ENCODE measurements at places on chromosomes 5 and 9.

DNA sequence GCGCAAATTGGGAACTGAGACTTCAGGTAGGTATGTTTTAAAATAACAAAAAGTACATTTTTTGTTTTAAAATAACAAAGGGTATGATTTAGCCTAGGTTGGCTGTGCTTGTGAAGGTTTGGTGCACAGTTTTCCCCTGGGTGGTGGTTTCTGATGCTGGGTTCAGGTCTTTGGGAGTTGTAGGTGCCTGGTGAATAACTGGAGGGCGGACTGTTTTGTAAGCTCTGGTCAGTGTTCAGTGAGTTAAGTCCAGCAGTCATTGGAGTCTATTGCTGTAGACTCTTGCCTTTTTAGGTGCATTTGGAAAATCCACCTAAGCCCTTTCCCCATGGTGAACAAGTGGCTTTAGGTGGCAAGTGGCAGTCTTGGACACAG is 43.9 kb downstream of the RAI14 start:
- DNase-seq = no peak

DNA sequence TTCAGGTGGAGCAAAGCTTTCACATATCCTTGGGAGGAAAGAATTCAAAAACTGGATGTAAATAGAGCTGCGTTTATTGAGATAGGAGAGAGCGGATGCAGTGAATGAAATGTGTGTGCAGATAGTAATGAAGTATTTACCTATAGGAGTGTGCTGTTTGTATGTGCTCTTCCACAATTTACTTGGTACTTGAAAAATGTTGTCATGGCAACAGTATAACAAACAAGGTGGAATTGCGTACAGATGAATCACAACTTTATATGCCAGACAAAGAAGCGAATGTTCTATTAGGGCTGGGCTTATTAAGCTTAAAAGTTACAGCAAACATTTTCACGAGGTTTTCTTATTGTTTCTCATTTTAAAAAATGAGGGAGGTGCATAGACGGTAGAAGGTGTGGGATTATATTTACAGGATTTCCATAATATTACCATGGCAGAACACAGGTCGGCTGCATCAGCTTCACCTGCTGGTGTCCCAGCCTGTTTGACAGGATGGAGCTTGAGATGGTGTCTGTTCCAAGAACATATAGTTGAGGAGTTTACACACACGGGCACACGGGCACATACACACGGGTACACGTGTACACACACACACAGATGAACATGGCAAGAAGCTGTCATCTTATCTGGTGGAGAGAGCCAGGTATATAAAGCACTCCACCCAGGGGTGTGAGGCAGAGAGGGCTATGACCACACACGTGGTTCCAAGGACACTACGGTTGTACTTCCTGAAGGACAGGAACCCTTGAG is 155.7 kb downstream of the RMI1 start:
- DNase-seq = no peak

- DNase-seq = no peak
Measured at GRCh38 chr5:17178373-17178675, 39.1 kb upstream of the BASP1 start.

DNA sequence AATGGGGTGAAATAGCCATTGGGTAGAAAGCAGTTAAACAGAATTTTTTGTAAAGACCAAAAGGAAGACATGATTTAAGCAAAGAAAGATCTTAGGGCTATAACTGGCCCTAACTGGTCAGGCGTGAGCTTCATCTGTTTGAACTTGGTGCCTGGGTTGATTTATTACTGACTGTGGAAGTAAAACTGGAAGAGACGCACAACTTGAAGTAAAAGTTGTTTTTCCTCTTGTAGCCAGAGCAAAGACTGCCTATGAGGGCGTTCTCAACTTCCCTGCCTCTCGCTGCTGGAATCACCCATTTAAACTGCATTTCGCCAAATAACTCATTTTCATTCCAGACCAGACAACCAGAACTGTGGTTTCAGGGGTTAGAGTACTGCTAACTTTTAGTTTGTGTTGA is 1.5 kb downstream of the THBS4 start:
- no peak for DNase-seq

DNA sequence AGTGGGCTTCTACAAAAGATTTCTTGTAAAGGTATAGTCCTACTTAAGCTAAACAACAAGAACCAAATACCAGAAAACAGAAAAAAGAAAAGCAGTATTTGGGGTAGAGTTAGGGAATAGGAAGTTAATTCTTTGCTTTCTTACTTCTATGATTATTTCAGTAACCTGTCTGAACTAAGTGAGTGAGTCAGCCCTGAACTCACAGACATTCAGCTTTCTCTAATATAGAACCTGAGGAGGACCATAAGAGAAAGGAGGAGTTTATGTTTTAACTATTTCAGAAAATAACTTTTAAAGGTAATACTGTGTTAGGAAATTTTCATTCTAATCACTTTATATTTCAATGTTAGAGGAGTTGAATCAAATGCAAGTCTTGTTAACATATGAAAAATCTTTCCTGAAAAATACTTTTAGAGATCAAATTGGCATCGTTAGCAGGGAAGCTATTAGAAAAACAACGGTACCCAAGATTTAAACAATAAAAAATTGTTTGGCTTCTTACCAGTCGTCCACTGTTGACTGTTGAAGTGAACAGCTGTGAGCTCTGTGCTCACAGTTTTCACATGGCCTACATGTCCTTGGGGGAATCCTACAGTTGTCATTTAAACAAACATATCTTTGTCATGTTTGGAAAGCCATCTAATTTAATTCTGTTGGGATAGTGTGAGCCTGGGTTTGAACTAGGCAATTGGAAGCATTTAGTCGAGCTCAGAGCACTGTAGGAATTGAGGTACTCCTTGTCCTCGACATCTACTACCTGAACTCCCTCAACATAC is 19.9 kb upstream of the ZFAND5 start:
- DNase-seq = no peak

DNA sequence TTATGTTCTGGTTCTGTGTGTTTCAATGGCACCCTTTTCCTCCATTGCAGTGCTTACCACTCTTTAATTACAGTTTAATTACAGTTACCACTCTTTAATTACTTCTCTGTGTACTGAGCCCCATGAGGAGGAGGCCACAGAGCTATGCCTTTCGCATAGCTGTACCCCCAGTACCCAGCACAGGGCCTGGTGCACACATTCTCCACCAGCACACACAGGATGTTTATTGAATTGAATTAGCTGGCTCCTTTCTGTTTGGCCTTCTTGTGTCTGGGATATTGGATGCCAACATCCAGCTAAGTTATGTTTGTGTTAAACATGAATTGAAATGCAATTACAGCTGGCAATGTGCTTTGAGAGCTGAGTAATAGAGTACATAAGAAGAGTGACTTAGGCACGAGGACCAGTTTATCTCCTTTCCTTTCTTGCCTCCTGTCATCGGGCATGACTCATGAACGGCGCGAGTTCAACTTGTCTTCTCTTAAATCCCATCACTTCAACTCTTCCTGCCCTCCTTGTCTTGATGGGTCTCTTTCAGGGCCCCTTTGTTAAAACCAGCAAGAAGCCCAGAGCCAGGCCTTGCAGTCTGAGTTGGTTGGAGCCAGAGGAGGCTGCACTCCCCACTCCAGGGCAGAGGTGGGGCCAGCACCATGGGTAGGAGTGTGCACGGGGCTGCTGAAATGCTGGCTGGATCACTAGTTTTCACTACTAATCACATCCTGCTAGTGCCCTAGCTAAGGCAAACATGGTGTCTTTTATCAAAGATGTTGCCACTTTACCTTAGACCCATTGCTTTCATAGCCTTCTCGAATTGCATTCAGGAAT is 37.4 kb downstream of the MVB12B start:
- DNase-seq = no peak

- DNase-seq = no peak
Measured at GRCh38 chr5:40716000-40716399, 36.3 kb downstream of the PTGER4 start.

- DNase-seq = no peak
Measured at GRCh38 chr9:3475300-3476020, 50.3 kb downstream of the RFX3 start.

GRCh38 chr5:111404270-111404769 is 108.0 kb downstream of the STARD4 start:
- no peak for DNase-seq

GRCh38 chr9:108138516-108138915 is 648.9 kb upstream of the KLF4 start:
- DNase-seq = no peak

DNA sequence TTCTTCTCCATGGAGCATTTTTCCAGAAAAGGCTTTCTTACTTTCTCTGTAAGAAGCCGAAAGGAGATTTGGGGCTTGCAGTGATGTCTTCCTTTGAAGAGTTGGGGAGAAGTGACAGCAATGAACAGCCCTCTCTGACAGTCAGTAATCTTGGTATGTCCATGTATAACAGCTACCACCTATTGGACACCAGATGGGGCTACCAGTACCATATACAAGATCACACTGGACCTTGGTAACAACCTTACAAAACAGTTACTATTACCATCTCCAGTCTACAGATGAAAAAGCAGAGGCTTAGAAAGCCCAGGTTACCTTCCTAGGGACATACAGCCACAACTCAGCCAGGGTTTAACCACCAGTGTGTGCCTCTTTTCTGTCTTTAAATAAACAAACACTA is 272.7 kb upstream of the TRPC7 start:
- DNase-seq = no peak

GRCh38 chr9:109087795-109088194 is 32.0 kb downstream of the TMEM245 start:
- DNase-seq = no peak

DNA sequence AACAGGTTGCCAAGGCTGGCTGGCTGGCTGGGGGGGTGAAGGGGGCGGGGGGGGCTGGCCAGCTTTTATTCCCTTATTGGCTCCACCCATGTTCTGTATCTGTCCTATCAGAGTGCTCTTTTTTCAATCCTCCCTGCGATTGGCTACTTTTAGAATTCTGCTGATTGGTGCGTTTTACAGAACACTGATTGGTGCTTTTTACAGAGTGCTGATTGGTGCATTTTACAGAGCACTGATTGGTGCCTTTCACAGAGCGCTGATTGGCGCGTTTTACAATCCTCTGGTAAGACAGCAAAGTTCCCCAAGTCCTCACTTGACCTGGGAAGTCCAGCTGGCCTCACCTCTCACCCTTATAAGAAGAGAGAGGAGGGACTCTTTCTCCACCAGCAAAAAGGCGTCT is 175.9 kb downstream of the ERCC6L2 start:
- no peak for DNase-seq

- no peak for DNase-seq
Measured at GRCh38 chr9:38012767-38013450, 56.1 kb downstream of the SHB start.

GRCh38 chr5:131364507-131365050 is 100.7 kb downstream of the CDC42SE2 start:
- DNase-seq = no peak

GRCh38 chr9:108271236-108271635 is 584.5 kb downstream of the ACTL7B start:
- no peak for DNase-seq

DNA sequence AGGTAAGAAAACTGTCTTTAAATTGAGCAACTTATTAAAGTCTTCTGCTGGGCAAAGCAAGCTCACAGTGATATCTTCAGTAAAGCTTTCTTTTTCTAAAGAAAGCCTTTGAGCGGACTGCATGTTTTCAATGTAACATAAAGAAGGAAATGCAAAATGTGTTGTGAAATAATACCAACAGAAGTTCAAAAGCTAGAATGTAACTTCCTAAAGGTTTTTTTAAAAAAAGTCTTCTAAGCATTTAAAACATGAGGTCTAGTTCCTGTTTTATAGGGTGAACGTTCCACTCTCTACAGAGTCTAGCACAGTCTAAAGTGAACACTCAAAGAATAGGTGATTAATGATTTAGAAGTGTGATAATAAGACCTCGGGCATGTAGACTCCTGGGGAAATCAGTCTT is 62.9 kb downstream of the DENND1A start:
- DNase-seq = no peak

GRCh38 chr5:98772415-98773213 is 849 bp upstream of the RGMB start:
- no peak for DNase-seq

DNA sequence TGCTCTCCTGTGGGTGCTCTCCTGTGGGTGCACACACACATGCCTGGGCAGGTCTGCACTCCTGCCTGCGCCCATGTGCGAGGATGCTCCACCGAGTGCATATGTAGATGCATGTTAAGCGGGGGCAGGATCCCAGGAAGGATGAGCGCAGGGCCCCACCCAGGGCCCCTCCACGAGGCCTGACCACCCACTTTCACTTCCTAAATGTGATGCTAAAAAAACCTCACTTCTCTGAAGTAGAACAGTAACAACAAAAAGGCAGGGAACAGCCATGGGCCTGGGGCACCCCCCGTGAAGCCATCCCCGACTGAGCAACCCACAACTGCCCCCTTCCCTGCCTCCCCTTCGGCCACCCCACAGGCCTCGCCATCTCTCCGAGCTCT is 48.2 kb upstream of the SARDH start:
- no peak for DNase-seq

GRCh38 chr9:116066221-116066620 is 87.4 kb upstream of the PAPPA start:
- no peak for DNase-seq

- DNase-seq = no peak
Measured at GRCh38 chr9:38106488-38106887, 37.5 kb upstream of the SHB start.

Measured in stimulated activated CD4-positive, alpha-beta T cell treated with anti-CD3 and anti-CD28 coated beads, Interleukin-4, amount 100 ng/mL, for 48 hours (primary cell).